Stimulated activated CD4-positive, alpha-beta T cell treated with anti-CD3 and anti-CD28 coated beads, Interleukin-12 subunit alpha, Interleukin-12 subunit beta, amount 100 ng/mL, for 24 hours (primary cell): ENCODE measurements at places on chromosomes 1 and 21.

DNA sequence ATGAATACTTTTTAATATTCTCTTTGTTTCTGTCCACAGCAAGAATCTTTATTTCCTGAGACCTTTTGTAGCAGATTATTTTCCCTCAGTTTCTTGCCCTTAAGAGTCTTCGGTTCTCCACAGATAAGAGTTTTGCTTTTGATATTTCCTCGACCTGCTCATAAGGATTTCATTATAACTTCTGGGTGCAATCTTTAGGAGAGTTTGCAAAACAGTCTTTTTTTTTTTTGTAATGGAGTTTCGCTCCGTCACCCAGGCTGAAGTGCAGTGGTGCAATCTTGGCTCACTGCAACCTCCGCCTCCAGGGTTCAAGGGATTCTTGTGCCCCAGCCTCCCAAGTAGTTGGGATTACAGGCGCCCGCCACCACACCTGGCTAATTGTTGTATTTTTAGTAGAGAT is 10.1 kb upstream of the UBE4B start:
- DNase-seq = no peak

- DNase-seq = no peak
Observed at GRCh38 chr1:2288311-2288710, 60.2 kb downstream of the SKI start.

- no peak for DNase-seq
Observed at GRCh38 chr1:179206812-179207211, 22.7 kb downstream of the ABL2 start.

DNA sequence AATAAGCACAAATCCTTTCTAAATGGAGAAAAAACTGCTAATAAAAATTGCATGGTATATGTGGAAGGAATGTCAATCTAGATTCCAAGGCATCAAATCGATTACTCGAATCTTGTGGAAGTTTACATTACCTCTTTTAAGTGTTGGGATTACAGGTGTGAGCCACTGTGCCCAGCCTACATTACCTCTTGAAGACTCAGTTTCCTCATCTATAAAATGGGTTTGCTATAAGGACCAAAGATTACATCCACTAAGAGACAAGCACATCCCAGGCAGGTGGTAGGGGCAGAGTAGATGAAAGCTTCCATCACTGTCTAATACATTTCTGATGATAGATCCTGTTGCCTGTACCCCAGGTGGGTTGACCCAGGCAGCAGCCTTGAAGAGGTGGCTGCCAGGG is 16.1 kb downstream of the DHCR24 start:
- no peak for DNase-seq

DNA sequence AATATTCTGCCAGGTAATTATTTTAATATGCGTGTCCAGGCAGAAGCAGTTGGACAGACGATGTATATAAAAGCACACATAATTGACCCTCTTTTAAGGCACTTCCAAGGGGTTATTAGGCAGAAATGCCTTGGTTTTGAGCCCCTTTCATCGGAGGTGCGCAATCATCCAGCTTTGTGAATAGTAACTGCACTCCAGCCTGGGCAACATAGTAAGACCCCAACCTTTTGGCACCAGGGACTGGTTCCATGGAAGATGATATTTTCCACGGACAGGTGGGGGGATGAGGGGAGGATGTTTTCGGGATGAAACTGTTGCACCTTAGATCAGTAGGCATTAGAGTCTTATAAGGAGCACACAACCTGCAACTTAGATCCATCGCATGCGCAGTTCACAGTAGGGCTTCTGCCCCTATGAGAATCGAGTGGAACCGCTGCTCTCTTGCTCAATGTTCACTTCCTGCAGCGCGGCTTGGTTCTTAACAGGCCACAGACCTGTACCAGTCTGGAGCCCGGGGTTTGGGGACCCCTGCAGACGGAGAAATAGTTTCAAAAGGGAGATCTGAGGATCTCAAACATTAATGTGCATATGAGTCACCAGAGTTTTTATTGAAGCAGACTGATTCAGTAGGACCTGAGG is 1.8 kb upstream of the MCOLN2 start:
- DNase-seq = no peak

- DNase-seq = no peak
Observed at GRCh38 chr1:10835822-10836421, 39.5 kb upstream of the CASZ1 start.
